ENCODE measurements at places on chromosomes 6 and 20. TPM values are rescaled to one million over a fixed set of nuclear protein-coding genes. Genes with fewer than 3 reads are reported as not detected.

IL17A gene
- not detected for total RNA-seq

FAM162B gene
- total RNA-seq = not detected

C20orf96 gene
- total RNA-seq = 2.4 TPM

TXLNB gene
- total RNA-seq = 0.19 TPM

RBM24 gene
- total RNA-seq = 0.33 TPM

SCGN gene
- total RNA-seq = not detected

SYTL3 gene
- 42.7 TPM for total RNA-seq

DNA sequence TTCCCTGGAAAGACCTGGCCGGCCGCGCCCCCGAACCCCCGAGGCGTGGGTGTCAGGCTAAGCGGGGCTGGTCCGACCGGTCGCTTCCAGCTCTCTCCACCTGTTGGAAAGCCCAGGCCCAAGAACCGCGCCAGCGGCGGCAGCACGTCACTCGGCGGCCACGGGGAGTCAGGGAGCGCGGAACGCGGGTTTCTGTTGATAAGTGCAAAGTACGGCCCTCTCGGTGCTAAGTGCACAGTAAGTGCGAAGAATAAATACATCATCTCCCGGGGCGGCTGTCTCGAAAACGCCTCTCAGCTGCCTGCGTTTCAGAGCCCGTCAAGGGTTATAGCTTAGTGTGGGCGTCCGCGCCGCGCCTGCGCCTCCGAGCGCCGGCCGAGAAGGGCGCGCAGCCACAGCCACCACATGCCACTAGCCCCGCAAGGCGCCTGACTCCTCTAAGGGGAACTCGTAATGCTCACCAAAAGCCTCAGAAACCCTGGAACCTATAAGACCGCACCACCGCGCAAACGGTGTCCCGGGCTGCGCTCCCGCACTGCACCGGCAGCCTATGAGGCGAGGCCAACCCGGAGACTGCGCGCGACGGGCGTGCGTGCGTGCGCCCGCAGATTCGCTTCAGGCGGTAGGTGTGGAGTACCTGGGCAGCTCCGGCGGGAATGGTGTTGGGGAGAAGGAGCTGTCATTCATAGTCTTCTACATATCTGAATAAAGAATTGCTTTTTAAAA is 9.2 kb upstream of the TBX18 start:
- DNase-seq = no peak

GRCh38 chr20:54227751-54228150 is 19.9 kb downstream of the PFDN4 start:
- no peak for DNase-seq

DNA sequence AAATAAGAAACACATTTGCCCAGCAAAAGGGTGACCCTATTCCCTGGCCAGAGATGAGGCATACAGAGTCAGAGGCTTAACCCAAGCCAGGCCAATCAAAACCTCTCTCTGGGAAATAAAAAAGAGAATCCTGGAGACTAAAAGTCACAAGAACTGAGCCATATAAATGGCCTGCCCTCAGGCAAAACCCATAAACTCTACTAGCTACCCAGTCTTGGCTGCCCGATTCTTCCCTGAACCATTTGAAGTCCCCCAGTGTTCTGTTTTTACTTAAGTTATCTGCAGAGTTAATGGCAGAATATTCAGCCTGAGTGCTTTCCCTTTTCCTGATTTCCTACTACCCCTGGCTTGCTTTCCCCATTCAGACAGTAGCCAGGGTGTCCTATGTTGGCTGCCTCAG is 13.9 kb downstream of the KCNK15 start:
- DNase-seq = no peak

DNA sequence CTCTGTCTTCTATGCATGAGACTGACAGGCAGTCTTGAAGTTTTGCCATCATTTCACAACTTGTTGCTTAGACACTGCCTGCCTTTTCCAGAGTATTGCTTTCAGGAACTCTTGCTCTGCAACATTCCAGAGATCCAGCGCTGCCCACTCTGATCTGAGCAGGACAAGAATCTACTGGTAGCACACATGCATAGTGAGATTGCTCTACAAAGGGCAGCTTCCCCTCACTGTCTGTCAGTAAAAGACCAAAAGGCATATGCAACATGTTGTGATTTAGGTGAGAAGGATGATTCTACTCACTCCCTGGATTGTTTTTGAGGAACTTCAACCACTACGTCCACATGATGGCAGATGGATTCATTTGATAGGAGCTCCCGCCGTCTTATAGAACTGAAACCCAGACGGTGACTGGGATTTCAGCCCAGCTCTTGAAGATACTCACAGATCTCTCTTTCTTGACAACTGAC is 259.1 kb downstream of the ARID1B start:
- DNase-seq = no peak

GRCh38 chr20:60565083-60565482 is 606.9 kb downstream of the CDH26 start:
- DNase-seq = no peak

DNA sequence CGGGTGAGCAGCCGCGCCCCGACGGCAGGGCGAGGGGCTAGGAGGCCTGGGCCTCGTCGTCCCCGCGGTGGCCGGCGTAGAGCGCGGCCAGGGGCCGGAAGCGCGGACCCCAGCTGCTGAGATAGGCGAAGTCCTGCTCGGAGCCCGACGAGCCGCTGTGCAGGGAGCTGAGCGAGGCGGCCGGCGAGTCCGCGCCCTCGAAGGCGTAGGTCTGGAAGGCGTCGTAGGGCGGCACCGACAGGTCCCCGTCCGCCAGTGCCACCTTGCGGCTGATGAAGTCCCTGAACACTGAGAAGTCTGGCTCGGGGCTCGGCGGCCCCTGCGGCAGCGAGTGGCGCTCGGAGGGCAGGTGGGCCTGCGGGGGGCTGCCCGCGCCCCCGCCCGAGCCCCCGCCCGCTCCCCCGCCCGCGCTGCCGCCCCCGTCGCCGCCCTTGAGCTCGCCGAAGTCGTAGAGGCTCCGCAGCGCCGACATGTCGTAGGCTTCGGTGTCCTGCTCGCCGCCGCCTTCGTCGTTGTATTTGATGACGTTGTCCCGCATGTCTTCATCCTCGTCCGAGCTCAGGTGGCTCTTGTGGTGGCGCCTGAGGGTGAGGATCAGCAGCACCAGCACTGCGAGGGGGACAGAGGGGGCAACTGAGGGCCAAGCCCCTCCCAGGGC is 56.5 kb downstream of the CD40 start:
- DNase-seq = peak; percentile 50

- no peak for DNase-seq
Observed at GRCh38 chr6:43658161-43658560, 13.3 kb downstream of the RSPH9 start.

- DNase-seq = no peak
Observed at GRCh38 chr6:159105716-159106115, 60.9 kb upstream of the TAGAP start.

- DNase-seq = no peak
Observed at GRCh38 chr20:825710-826421, 7.6 kb upstream of the FAM110A start.

- no peak for DNase-seq
Observed at GRCh38 chr6:151747896-151748295, 59.6 kb upstream of the ESR1 start.
